ENCODE measurements at places on chromosomes 7 and 10.

DNA sequence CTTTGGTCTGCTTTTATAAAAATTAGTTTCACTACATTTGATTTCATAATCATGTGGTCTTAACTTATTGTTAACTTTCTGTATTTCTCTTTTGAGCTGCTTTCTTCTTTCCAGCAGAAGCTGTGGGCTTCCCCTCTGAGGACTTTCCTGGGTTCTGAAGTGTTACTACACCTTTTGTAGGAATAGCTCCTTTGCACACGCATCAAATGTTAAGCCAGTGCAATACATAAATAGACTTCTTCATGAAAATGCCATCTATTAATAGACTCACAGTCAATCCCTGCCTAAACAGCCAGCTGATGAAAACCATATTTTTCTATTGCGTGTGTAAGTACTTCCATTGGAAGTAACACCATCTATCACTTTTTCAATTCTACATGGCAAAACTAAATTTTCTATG lies 1.5 kb downstream of the ABCB4 start:
- DNase-seq: no peak

GRCh38 chr7:30918676-30919075 lies 7.0 kb downstream of the AQP1 start:
- no peak for DNase-seq

- no peak for DNase-seq
Measured at GRCh38 chr10:47452495-47453140, 31.3 kb downstream of the ANXA8 start.

- no peak for DNase-seq
Measured at GRCh38 chr7:151088019-151088855, 2.0 kb downstream of the AGAP3 start.

- no peak for DNase-seq
Measured at GRCh38 chr7:96388166-96388565, 66.3 kb upstream of the SLC25A13 start.

Data from GM18507 (cell line).